ENCODE measurements at places on chromosomes 7 and 10.

- no peaks in the 10 kb centered on the region for H3K27me3 ChIP-seq
- H3K27ac ChIP-seq = peak overlapping the region; percentile 89
These were observed 812 bp downstream of the PROSER2 start for GRCh38 chr10:11823989-11824346.

- peaks cover 15% of the 10 kb centered on the region for H3K4me1 ChIP-seq
- H3K4me3 ChIP-seq = peak within 1 kb of the TSS; percentile 74
- no peak within 1 kb of the TSS for H3K27ac ChIP-seq
- peak; percentile 80 for DNase-seq
- H3K36me3 ChIP-seq = no peaks in the 10 kb centered on the region
These were observed at the start of gene CCDC136 for GRCh38 chr7:128791121-128791971. CCDC136 (plus strand) TSS chr7:128791968; CDS start chr7:128792412, 444 bp downstream.

DNA sequence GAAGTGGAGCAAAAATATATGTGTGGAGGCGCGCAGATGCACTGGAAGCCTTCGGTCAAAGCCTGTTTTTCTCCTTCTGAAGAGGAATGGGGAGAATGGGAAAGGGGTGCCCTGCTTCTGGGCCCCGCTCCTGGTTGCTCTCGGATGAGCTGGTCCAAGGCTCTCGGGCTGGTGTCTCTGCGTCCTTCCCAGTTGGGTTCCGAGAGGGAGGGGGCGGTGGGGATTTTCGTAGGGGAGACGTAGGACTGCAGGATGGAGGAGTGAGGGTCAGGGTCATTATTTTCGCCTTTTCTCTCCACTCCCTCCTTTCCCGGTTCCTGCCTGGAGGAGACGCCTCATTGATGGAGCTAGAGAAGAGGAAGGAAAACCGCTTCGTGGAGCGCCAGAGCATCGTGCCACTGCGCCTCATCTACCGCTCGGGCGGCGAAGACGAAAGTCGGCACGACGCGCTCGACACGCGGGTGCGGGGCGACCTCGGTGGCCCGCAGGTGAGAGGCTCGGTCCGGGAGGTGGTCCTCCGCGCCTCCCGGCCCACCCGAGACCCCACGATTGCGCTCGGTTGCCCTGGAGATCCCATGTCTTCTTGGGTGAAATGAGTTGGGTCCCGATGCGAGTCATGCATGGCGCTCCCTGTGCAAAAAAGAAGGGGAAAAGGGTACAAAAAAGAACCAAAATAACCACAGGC, 790 bp downstream of the ADAM22 start:
- H3K36me3 ChIP-seq = no peaks in the 10 kb centered on the region
- no peak for DNase-seq
- H3K4me3 ChIP-seq = peak overlapping the region; percentile 25

DNA sequence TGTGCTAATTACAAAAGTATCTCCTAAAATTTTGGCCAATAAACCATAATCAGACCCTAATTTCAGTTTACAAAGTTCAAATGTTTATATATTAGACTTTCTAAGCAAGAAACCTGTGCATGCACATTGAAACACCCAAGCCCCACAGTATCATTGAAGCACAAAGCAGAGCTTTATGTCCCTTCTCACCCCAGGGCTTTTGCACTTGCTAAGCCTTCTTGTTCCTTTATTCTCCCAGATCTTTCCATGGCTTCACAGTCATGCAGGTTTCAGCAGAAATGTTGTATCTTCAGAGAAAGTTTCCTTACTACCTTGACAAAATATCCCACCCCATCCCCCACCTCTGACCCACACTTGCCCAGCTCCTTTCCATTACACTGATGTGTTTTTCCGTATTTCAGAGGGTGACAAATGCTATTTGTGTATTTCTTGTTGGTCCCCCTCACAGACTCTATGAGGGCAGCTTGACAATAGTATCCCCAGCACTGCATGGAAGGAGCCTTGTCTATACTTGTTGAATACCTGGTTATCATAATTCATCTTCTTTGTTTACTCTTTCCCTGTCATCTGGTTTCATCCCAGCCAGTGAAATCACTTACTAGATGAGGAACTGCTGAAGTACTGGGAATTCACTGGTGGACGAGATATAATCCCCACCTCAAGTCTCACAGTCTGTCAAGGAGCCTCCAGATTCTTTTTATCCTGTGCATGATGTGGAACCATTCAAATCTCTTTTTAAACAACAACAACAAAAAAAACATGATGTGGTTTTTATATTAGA, 24.0 kb upstream of the PCGF5 start:
- no peaks in the 10 kb centered on the region for H3K36me3 ChIP-seq
- peaks cover 14% of the 10 kb centered on the region for H3K4me1 ChIP-seq
- H3K4me3 ChIP-seq = no peak overlapping the region

DNA sequence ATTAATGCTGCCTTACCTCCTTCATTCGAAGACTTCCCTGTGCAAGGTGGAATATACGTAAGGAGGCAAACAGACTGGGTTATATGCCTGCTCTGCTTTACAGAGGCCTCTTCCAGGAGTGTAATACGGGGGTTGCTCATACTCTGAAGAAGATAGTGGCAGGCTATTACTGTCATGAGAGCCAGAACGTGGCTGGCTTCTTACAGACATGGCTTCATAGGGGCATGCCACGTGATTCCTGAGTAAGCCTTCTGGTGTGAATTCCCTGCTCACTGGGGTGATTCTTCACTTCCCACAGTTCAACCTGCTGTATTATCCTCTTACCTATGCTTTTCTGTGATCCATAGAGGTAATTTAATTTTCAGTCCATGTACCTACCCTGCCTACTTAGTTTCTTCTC, 141.8 kb downstream of the ST7 start:
- no peak overlapping the region for H3K27ac ChIP-seq

DNA sequence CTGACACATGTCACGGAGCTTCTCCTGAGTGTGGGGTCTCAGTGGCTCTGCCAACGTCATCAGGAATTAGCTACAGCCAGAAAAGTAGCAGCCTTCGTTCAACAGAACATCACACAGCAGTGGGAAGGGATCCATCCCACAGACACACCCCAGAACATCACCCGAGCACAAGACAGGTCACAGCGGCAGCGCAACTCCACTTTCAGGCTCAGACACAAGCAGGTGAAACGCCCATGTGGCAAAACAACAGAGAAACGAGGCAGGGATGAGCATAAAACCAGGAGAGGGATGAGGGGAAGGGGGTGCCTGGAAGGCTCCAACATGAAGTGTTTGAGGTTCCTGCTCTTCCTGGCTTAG, 44.8 kb downstream of the CAMK2B start:
- H3K4me1 ChIP-seq = no peaks in the 10 kb centered on the region
- no peak overlapping the region for H3K27ac ChIP-seq
- no peak for DNase-seq
- H3K27me3 ChIP-seq = no peaks in the 10 kb centered on the region
- H3K36me3 ChIP-seq = no peaks in the 10 kb centered on the region

GRCh38 chr10:59808896-59809643, 55.8 kb upstream of the MRLN start:
- H3K27ac ChIP-seq = no peak overlapping the region
- DNase-seq = peak; percentile 75
- H3K4me1 ChIP-seq = no peaks in the 10 kb centered on the region
- H3K36me3 ChIP-seq = no peaks in the 10 kb centered on the region
- no peaks in the 10 kb centered on the region for H3K27me3 ChIP-seq

DNA sequence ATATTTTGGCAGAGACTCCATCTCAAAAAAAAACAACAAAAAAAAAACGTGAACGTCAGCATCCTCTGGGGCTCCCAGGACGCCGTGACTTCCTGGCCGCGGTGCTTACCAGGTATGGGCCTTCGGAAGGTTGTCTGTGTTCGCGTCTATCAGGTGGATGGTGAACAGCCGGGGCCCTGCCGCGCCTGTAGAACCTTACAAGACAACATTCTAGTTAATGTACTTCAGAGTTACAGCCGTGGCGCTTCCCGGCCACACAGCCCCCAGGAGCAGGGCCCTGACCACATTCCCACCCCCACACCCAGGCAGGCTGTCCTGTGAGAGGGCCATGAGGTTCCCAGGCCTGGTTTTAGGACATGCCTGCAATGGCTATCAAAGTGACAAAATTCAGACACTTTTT, 111.0 kb downstream of the SMURF1 start:
- H3K27me3 ChIP-seq = no peaks in the 10 kb centered on the region
- no peak overlapping the region for H3K4me3 ChIP-seq
- no peaks in the 10 kb centered on the region for H3K4me1 ChIP-seq
- no peak overlapping the region for H3K27ac ChIP-seq

- DNase-seq = no peak
- H3K4me1 ChIP-seq = peaks cover 37% of the 10 kb centered on the region
- H3K4me3 ChIP-seq = no peak overlapping the region
- H3K27ac ChIP-seq = no peak overlapping the region
These were observed 6.9 kb upstream of the ELFN1 start for GRCh38 chr7:1663223-1663622.
